GM12878 (cell line): ENCODE measurements at places on chromosomes 13 and 19. TPM values are rescaled to one million over a fixed set of nuclear protein-coding genes. Genes with fewer than 3 reads are reported as not detected.

- DNase-seq: no peak
These were observed 14.7 kb downstream of the CILP2 start for GRCh38 chr19:19552798-19553197.

- DNase-seq: no peak
These were observed 141.0 kb downstream of the DCLK1 start for GRCh38 chr13:35990196-35990595.

Gene ZNF132
- total RNA-seq: 2.7 and 3.4 TPM in 2 replicates

Gene PRDX2
- 274 and 279 TPM in 2 replicates for total RNA-seq

DNA sequence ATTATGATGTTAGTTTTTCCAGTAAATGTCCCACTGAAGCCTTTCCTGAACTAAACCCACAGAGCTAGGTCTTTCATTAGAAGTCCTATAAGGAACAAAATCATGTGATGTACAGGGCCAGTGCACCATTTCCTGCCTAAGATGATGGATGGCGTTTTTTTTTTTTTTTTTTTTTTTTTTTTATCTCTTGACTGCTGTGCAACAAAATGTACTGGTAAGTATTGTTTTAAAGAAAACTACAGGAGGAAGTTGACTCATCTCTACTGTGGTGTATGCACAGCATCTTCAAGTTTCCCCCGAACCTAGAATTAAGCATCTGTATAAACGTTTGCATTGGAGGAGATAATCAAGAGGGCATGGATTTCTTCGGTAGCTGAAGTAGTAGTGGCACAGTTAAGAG lies 197.5 kb downstream of the NBEA start:
- DNase-seq: no peak

DNA sequence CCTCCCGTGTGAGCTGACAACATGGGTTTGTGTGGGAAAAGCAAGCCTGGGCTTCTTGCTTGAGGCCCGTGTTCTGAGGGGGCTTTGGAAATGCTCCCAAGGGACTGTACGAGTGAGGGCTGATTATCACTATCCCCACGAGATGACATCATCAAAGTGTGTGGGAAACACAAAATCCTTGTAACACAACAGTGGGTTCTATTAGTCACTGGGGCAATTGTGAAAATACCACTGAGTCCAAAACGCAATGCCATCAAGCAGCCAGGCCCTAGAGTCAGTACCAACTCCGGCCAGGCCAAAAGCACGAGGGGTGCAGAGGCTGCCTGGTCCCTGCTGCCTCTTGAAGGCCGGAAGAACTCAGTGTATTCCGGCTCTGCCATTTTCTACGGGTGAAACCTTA lies 29.6 kb downstream of the CAPS start:
- DNase-seq: no peak

DNA sequence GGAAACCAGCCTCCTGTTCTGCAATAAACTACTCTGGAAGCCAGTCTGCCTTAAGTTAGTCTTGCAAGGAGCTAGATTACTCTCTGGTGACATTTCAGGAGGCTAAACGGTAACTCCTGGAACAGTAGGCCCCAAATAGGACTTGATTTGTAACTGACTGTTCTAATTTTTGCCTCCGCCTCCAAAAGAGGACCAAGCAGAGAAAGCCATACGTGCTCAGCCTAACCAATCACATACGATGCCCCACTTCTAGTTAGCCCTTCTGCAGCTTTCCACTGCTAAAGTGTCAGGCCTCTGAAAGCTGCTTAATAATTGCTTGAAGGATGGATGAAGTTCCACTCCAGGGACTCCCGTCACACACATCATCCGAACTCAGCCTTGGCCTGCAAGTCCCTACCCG lies 744 bp downstream of the ZNF805 start:
- no peak for DNase-seq

GRCh38 chr13:30034458-30034795 lies 184.0 kb upstream of the UBL3 start:
- DNase-seq: no peak

- no peak for DNase-seq
These were observed 1730.1 kb upstream of the PRR20A start for GRCh38 chr13:55410398-55411330.

GRCh38 chr19:46472592-46472991 lies 1.2 kb upstream of the PNMA8A start:
- no peak for DNase-seq

DNA sequence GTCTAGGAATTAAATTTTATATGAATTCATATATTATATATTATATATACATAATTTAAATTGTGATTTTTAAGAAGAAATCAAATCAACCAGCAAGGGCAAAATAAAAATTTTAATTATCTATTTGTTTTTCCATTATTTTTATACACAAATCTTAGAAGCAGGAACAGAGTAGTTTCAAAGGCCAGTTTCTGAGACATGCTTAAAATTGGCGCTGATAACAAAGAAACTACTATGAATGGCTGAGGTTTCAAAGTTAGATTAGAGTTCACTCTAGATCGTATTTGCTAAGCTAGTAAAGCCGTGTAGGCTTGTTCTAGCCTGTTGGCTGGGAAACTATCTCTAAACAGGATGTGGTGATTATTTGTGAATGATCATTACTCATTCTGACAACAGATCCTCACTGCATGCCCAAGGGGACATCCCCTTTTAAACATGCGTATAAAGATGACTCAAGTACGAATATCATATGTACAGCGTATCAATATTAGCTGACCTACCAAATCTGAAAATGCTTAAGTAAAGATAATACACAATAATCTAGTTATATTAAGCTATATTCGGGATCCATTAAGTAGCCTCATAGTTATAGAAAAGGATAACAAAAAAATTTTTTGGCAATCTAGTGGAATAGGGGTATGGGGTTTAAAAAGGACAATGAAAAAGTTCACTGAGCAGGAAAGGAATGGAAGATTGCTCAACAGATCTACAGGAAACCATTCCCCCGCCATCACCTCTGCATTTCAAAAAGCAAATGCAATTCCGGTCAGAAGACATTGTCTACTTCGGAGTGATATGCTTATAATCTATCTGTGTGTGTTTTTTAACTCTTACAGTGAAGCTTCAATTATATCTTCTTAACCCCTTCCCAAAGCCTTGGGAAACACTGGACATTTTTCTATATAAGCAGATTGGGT lies 150.1 kb downstream of the SHISA2 start:
- peak; percentile 75 for DNase-seq

GRCh38 chr13:50094615-50095293 lies 79.5 kb downstream of the KCNRG start:
- no peak for DNase-seq

DNA sequence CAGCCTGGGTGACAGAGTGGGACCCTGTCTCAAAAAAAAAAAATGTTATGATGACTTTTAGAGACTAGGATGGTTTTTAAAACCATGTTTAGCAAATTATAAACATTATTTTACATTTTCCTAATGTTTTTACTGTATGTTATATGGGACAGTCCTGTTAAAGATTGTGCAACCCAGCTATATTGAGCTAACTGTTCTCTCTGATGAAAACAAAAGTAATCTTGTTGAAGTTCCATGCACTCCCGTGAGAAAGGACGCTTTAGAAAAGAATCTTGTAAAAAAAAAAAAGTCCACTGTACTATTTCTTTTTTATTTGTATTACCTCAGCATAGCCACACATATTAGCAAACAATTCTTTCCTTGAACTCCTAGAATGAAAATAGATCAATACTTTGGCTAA lies 451.2 kb downstream of the DCT start:
- DNase-seq: no peak

GRCh38 chr13:111488486-111489132 lies 168.2 kb downstream of the TEX29 start:
- no peak for DNase-seq

Gene ZNF737
- total RNA-seq: 3.7 and 4.7 TPM in 2 replicates

Gene CADM4
- 0.11 TPM in 1 of 2 replicates, not detected in the other for total RNA-seq

DNA sequence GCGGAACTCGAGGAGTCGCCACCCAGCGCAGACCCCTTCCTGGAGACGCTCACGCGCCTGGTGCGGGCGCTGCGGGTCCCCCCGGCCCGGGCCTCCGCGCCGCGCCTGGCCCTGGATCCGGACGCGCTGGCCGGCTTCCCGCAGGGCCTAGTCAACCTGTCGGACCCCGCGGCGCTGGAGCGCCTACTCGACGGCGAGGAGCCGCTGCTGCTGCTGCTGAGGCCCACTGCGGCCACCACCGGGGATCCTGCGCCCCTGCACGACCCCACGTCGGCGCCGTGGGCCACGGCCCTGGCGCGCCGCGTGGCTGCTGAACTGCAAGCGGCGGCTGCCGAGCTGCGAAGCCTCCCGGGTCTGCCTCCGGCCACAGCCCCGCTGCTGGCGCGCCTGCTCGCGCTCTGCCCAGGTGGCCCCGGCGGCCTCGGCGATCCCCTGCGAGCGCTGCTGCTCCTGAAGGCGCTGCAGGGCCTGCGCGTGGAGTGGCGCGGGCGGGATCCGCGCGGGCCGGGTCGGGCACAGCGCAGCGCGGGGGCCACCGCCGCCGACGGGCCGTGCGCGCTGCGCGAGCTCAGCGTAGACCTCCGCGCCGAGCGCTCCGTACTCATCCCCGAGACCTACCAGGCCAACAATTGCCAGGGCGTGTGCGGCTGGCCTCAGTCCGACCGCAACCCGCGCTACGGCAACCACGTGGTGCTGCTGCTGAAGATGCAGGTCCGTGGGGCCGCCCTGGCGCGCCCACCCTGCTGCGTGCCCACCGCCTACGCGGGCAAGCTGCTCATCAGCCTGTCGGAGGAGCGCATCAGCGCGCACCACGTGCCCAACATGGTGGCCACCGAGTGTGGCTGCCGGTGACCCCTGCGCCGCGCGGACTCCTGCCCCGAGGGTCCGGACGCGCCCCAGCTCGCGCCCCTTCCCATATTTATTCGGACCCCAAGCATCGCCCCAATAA lies 2.3 kb downstream of the AMH start:
- DNase-seq: no peak

- DNase-seq: no peak
These were observed 521 bp upstream of the NUP58 start for GRCh38 chr13:25300861-25301346.

GRCh38 chr13:81184556-81185265 lies 843.8 kb upstream of the SPRY2 start:
- DNase-seq: no peak

DNA sequence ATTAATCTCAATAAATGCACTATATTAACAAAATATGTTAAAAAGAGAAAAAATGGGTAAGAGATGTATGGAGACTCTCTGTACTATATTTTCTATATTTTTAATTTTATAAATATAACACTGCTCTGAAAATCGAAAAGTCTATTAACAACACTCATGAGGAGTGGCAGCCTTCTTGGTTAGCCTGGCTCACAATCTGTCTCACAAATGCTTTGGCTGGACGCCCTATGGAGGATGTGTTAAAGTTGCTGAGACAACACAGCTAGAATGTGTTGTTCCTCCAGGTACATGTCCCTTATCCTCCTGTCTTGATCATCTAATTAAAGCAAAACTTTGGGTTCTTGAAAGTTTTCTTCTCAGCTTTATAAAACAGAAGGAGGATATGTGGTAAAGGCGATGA lies 396.6 kb upstream of the PCDH20 start:
- DNase-seq: no peak

- DNase-seq: no peak
These were observed 15.9 kb upstream of the KCTD15 start for GRCh38 chr19:33780746-33781145.

- DNase-seq: no peak
These were observed 3.0 kb downstream of the HOOK2 start for GRCh38 chr19:12772323-12772722.
